SK-N-SH (cell line): ENCODE measurements at places on chromosomes 4 and X. TPM values are rescaled to one million over a fixed set of nuclear protein-coding genes. Genes with fewer than 3 reads are reported as not detected.

HTN3 gene
- not detected in 2 replicates for polyA plus RNA-seq

MAP7D3 gene
- 5.8 and 6.7 TPM in 2 replicates for polyA plus RNA-seq

GC gene
- polyA plus RNA-seq = not detected in 2 replicates

GRIA2 gene
- polyA plus RNA-seq = 0.16 and 1.1 TPM in 2 replicates

PSMD10 gene
- 53.0 and 69.3 TPM in 2 replicates for polyA plus RNA-seq

BCAP31 gene
- polyA plus RNA-seq = 173 and 220 TPM in 2 replicates

TKTL1 gene
- polyA plus RNA-seq = 0.02 TPM in 1 of 2 replicates, not detected in the other

TEC gene
- polyA plus RNA-seq = 0.85 and 1.3 TPM in 2 replicates

GABRE gene
- 8.1 and 12.2 TPM in 2 replicates for polyA plus RNA-seq

NLGN3 gene
- 4.4 and 5.3 TPM in 2 replicates for polyA plus RNA-seq

CT47B1 gene
- polyA plus RNA-seq = not detected in 2 replicates

CNGA1 gene
- 0.23 and 0.45 TPM in 2 replicates for polyA plus RNA-seq

LDOC1 gene
- polyA plus RNA-seq = 15.3 and 33.3 TPM in 2 replicates

PDCL2 gene
- not detected in 2 replicates for polyA plus RNA-seq

HTN1 gene
- not detected in 2 replicates for polyA plus RNA-seq

HMX1 gene
- polyA plus RNA-seq = 0.11 and 0.20 TPM in 2 replicates

CXCL13 gene
- polyA plus RNA-seq = not detected in 2 replicates

GRID2 gene
- 0.08 TPM in 1 of 2 replicates, not detected in the other for polyA plus RNA-seq

CABS1 gene
- polyA plus RNA-seq = not detected in 2 replicates

UGT2B10 gene
- not detected in 2 replicates for polyA plus RNA-seq

S100P gene
- polyA plus RNA-seq = not detected in 2 replicates

MOSPD2 gene
- 7.6 and 11.6 TPM in 2 replicates for polyA plus RNA-seq

C1QTNF7 gene
- polyA plus RNA-seq = not detected in 2 replicates

DMD gene
- polyA plus RNA-seq = 3.9 and 4.4 TPM in 2 replicates

XK gene
- not detected in 2 replicates for polyA plus RNA-seq

MAGEB2 gene
- 1.6 and 2.7 TPM in 2 replicates for polyA plus RNA-seq

SPANXA2 gene
- 26.4 TPM in 1 of 2 replicates, not detected in the other for polyA plus RNA-seq

GPRIN3 gene
- polyA plus RNA-seq = not detected in 2 replicates

KCNE5 gene
- 0.16 and 0.21 TPM in 2 replicates for polyA plus RNA-seq

UTP14A gene
- polyA plus RNA-seq = 25.4 and 31.7 TPM in 2 replicates

OTC gene
- not detected in 2 replicates for polyA plus RNA-seq

FAAH2 gene
- polyA plus RNA-seq = 0.05 and 0.23 TPM in 2 replicates

TMEM150C gene
- polyA plus RNA-seq = 1.0 and 1.3 TPM in 2 replicates

PLP1 gene
- 0.49 and 0.90 TPM in 2 replicates for polyA plus RNA-seq

RAB9A gene
- 15.3 and 16.6 TPM in 2 replicates for polyA plus RNA-seq

F8 gene
- polyA plus RNA-seq = 2.5 and 4.2 TPM in 2 replicates

ADAM29 gene
- polyA plus RNA-seq = not detected in 2 replicates

ASB12 gene
- polyA plus RNA-seq = 0.03 TPM in 1 of 2 replicates, not detected in the other

HTR2C gene
- 0.02 and 0.05 TPM in 2 replicates for polyA plus RNA-seq

CYSLTR1 gene
- not detected in 2 replicates for polyA plus RNA-seq

DNAAF6 gene
- not detected in 2 replicates for polyA plus RNA-seq

DMRTC1 gene
- not detected in 2 replicates for polyA plus RNA-seq

TCEAL6 gene
- not detected in 2 replicates for polyA plus RNA-seq

SEC31A gene
- polyA plus RNA-seq = 147 and 191 TPM in 2 replicates

USP17L26 gene
- polyA plus RNA-seq = not detected in 2 replicates

NMU gene
- 0.65 and 0.66 TPM in 2 replicates for polyA plus RNA-seq

COL4A5 gene
- 0.02 and 0.11 TPM in 2 replicates for polyA plus RNA-seq

CXCR3 gene
- not detected in 2 replicates for polyA plus RNA-seq

BEX4 gene
- 84.8 and 95.7 TPM in 2 replicates for polyA plus RNA-seq

PASD1 gene
- 0.03 and 0.08 TPM in 2 replicates for polyA plus RNA-seq

SHROOM4 gene
- 0.31 and 0.45 TPM in 2 replicates for polyA plus RNA-seq

DRD5 gene
- not detected in 2 replicates for polyA plus RNA-seq

TNMD gene
- not detected in 2 replicates for polyA plus RNA-seq
